ENCODE measurements at places on chromosomes 4 and X.

- no peak for DNase-seq
These were observed 571 bp downstream of the TLR6 start for GRCh38 chr4:38856046-38856445.

DNA sequence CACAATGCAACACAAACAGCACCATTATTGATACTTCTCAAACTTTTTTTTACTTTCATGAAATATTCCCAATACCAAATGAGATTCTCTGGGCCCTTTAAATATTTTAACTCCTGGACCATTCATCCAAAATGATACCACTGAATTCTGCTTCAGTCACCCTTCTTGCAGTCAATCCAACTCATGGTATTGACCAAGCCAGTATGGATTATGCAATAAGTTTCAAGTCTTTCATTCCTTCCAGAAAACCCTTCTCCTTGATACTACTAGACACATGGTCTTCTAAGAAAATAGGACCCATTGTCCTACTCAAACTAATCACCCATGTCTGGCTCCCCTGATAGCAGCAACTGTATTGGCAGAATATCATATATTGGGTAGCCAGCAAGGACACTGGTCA, 23.0 kb downstream of the ZNF721 start:
- DNase-seq: no peak

DNA sequence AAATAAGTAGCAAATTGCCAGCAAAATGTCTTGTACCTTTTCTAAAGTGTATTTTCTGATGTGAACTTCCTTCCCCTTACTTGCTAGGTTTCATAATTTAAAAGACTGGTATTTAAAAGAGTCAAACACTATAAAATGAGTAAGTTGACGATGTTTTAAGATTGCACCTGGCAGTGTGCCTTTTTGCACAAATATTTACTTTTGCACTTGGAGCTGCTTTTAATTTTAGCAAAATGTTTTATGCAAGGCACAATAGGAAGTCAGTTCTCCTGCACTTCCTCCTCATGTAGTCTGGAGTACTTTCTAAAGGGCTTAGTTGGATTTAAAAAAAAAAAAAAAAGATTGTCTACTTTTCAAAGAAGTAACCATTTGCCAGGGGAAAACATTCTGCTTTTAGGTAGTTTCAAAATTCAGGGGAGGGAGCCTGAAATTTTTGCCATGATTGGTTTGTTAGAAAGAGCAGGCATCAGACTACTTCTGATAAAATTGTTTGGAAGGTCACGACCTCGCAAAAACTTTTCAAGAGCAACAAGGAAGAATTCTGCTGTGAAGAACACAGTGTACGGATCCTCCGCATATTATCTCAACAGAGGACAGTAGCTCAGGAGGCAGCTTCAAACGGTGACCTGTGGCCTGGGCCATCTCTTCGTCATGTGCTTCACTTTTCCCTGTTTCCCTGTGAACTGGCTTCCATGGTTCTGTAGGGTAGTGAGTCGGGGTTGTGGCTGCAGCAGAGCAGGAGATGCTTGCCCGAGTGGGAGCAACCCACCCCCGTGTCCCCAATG, 66.1 kb downstream of the CDS1 start:
- no peak for DNase-seq

GRCh38 chr4:130636486-130636885, 1540.5 kb downstream of the C4orf33 start:
- DNase-seq: no peak

- DNase-seq: no peak
These were observed 353.9 kb downstream of the AFF2 start for GRCh38 chrX:148854306-148854705.

DNA sequence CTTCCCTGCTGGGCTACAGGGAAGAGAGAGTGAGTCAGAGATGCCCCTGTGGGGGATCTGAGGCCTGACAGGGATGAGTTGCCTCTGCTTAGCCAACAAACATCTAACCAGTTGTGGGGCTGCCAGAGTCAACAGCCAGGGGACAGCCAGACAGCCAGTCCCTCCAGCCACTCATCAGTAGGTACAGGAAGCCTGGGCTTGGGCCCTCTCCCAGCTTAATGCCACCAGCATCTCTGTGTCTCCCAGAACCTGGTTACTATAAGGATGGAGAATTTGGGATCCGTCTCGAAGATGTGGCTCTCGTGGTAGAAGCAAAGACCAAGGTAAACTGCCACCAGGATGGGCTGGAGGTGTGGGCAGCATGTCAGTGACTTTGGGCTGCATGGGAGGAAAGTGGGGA, 17.3 kb upstream of the SASH3 start:
- DNase-seq: no peak

GRCh38 chrX:318739-319578, at the start of gene GTPBP6:
Gene GTPBP6 (minus strand): TSS chrX:318796. CDS start chrX:318787, 9 bp downstream.
- peak; percentile 99 for DNase-seq

DNA sequence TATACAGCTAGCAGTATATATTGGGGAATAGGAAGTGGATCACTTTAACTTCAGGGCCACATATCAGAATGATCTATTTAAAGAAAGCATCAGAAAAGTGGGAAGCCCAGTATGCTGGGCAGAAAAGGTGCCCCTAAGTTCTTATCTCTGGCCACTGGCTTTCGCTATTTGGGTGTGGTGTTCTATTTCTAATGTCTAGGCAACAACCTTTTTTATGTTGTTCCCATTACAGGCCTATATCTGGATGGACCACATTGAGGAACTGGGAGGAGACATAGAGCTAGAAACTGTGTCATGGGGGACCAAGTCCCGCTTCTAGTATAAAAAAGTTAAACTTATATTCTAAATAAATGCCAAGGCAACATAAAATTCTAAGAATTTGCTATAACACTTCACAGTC, 935.6 kb downstream of the PDHA2 start:
- DNase-seq: no peak

GRCh38 chr4:40182954-40183353, 13.9 kb upstream of the RHOH start:
- no peak for DNase-seq

Measured in GM12864 (cell line).